ENCODE measurements at places on chromosomes 7 and 10. TPM values are rescaled to one million over a fixed set of nuclear protein-coding genes. Genes with fewer than 3 reads are reported as not detected.

AOAH gene
- total RNA-seq = 4.8 TPM

PPP1R9A gene
- 15.1 TPM for total RNA-seq

CLCN1 gene
- total RNA-seq = 0.23 TPM

FAM180A gene
- total RNA-seq = 6.9 TPM

DGKI gene
- total RNA-seq = 1.5 TPM

LRMDA gene
- total RNA-seq = 9.6 TPM

DNA sequence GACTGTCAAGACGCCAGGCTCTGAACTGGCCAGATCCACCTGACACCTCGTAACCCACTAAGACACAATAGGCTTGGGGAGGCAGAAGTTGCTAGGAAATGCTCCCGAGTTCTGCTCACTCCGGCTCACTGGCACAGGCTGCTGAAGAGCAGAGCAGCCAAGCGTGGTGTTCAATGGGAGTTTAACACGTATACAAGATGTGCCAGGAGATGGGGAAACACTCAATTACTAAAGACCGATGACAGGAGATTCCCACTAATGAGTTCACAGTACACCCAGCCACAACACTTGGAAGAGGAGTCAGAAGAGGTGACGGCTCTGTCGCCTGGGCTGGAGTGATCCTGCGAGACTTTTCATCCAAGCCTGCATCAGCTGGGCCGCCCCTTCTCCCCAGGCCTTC is 303.4 kb downstream of the GFRA1 start:
- no peaks in the 10 kb centered on the region for H3K4me1 ChIP-seq
- no peak overlapping the region for H3K27ac ChIP-seq
- no peaks in the 10 kb centered on the region for H3K27me3 ChIP-seq
- no peak for DNase-seq
- H3K4me3 ChIP-seq = no peak overlapping the region

DNA sequence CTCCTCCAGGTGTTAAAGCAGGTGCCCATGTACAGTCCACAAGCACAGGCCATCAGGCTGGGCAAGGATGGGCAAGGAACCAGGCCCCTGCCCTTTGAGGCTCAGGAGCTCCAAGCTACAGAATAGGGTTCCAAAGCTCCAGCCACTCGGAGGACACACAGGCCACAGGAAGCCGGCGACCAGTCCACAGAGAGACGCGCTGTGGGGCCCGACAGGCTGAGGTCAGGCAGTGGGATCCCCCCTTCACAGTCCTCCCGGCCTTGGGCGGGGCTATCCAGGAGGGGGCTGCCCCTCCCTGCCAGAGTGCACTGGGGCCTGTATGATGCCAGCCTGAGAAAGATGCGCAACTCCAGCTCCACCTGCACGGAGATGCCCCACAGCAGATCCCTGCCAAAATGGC is 34.0 kb downstream of the MAD1L1 start:
- H3K27me3 ChIP-seq = no peaks in the 10 kb centered on the region
- DNase-seq = no peak
- H3K4me1 ChIP-seq = peaks cover 10% of the 10 kb centered on the region
- no peak overlapping the region for H3K27ac ChIP-seq
- H3K4me3 ChIP-seq = no peak overlapping the region

- no peaks in the 10 kb centered on the region for H3K27me3 ChIP-seq
- H3K27ac ChIP-seq = no peak overlapping the region
- no peaks in the 10 kb centered on the region for H3K4me1 ChIP-seq
- peak; percentile 21 for DNase-seq
- no peak overlapping the region for H3K4me3 ChIP-seq
- H3K36me3 ChIP-seq = no peaks in the 10 kb centered on the region
Measured at GRCh38 chr7:123682690-123683089, 27.0 kb downstream of the LMOD2 start.

- H3K27me3 ChIP-seq = no peaks in the 10 kb centered on the region
- no peak for DNase-seq
- H3K27ac ChIP-seq = no peak overlapping the region
- no peaks in the 10 kb centered on the region for H3K36me3 ChIP-seq
Measured at GRCh38 chr10:30818010-30818660, 188.6 kb upstream of the LYZL2 start.

- no peak overlapping the region for H3K4me3 ChIP-seq
- no peaks in the 10 kb centered on the region for H3K4me1 ChIP-seq
- no peak overlapping the region for H3K27ac ChIP-seq
Measured at GRCh38 chr7:67251986-67252558, 255.4 kb downstream of the TYW1 start.

All from prostate gland (tissue), 2 donors.